ENCODE measurements at places on chromosomes 6 and 20.

- no peak for DNase-seq
These were observed 1.9 kb downstream of the PHIP start for GRCh38 chr6:79076160-79076559.

GRCh38 chr6:120826253-120826652, 508.0 kb downstream of the TBC1D32 start:
- peak; percentile 31 for DNase-seq

- DNase-seq, result no peak
These were observed 547 bp upstream of the ESR1 start for GRCh38 chr6:151806757-151807512.

DNA sequence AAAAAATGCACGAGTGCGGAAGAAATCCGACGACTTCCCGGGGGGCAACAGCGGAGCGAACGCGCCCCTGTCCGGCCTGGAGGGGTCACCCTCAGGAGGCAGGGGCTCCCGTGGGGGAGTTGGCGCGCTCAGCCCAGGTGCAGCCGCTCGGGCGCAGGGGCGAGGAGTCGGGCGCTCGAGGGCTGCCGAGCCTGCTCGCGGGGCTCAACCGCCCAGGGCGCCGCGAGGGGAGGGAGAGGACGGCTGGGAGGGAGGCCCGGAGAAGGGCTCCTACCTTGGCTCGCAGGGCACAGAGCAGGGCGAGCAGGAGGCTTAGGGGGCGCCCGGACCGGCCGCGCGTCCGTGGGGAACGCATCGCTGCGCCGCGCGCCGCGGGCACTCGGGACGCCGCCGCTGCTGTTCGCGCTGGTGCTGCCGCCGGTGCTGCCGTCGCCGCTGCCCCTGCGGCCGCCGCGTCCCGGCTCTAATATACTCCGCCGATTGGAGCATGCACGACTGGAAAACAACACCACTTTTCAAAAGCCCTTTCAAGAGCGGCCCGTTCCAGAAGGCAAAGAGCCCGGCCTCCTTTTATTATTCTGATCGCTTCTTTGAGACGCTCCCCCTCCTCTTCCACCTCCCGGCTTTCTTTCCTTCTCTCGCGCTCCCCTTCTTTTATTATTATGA, 490 bp downstream of the JAG1 start:
- peak; percentile 34 for DNase-seq

DNA sequence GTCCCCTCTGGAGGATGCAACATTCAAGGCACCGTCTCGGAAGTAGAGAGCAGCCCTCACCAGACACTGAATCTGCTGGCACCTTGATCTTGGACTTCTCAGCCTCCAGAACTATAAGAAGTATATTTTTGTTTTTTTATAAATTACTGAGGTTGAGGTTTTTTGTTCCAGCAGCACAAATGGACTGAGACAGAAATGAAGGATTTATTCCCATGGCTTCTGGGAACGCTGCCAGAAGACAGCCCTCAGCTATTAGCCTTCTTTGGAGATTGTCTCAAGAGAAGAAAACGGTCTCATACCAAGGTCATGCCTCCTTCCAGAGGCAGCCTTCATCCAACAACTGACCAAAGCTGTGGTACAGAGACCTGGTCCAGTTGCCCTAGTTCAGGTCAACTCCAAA, 85.4 kb downstream of the CHMP4B start:
- DNase-seq, result no peak

GRCh38 chr6:138596591-138596990, 97.3 kb upstream of the NHSL1 start:
- no peak for DNase-seq

All from urothelium cell line (cell line).